ENCODE measurements at places on chromosomes 16 and 17.

DNA sequence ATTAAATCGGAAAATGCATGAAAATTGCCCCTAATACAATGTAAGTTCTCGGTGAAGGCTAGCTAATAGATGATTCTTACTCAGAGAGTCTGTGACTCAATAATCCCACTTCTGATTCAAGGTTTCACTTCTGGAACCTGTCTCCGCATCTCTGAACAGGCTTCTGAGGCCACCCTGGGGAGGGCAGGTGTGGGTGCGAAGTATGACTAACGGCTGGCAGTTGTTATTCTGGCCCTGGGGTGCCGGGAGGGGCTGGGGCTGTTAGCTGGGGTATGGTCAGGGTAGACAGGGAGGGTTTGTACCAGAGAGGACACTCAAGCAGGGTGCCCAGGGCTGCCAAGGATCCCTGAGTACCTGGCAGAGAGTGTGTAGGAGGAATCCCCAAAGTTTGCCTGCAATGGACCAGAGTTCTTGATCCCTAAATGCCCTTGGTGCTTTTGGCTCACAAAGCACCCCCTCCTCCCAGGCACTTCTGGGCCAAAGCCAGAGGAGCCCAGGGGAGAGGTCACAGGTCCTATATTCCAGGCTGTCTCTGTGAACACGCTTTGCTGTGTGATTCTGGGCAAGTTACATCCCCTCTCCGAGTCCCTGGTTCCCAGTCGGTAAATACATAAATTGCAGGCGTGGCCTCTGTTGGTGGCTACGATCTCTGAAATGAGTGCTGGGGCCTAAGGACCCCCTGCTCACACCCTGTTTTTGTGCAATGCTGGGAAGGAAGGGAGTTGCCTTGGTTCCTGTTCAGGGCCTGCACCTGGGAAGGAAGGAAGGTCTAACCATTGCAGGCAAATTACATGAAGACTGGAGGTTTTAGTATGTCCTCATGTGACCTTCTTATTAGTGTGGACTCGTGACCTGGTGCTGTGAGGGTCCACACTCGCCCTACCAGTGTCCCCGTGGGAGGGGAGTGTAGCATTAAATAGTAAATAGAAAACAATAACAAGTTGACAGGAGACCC, 49.9 kb upstream of the CPNE2 start:
- no peaks in the 10 kb centered on the region for H3K27me3 ChIP-seq
- H3K36me3 ChIP-seq = peaks cover 40% of the 10 kb centered on the region
- H3K27ac ChIP-seq = peak overlapping the region; percentile 86
- H3K4me3 ChIP-seq = peak overlapping the region; percentile 40

GRCh38 chr17:4572131-4572530, 11.8 kb upstream of the GGT6 start:
- no peak overlapping the region for H3K27ac ChIP-seq
- no peak for DNase-seq
- H3K27me3 ChIP-seq = no peaks in the 10 kb centered on the region
- H3K36me3 ChIP-seq = no peaks in the 10 kb centered on the region

- H3K36me3 ChIP-seq = no peaks in the 10 kb centered on the region
- H3K4me3 ChIP-seq = no peak overlapping the region
- no peak overlapping the region for H3K27ac ChIP-seq
- no peaks in the 10 kb centered on the region for H3K27me3 ChIP-seq
- H3K4me1 ChIP-seq = peaks cover 24% of the 10 kb centered on the region
These were observed 83.8 kb downstream of the GNAO1 start for GRCh38 chr16:56275076-56275475.

GRCh38 chr17:29110372-29110757, 67.4 kb downstream of the PIPOX start:
- peaks cover 95% of the 10 kb centered on the region for H3K36me3 ChIP-seq
- H3K4me1 ChIP-seq = no peaks in the 10 kb centered on the region
- H3K4me3 ChIP-seq = no peak overlapping the region
- no peak for DNase-seq
- H3K27ac ChIP-seq = no peak overlapping the region

DNA sequence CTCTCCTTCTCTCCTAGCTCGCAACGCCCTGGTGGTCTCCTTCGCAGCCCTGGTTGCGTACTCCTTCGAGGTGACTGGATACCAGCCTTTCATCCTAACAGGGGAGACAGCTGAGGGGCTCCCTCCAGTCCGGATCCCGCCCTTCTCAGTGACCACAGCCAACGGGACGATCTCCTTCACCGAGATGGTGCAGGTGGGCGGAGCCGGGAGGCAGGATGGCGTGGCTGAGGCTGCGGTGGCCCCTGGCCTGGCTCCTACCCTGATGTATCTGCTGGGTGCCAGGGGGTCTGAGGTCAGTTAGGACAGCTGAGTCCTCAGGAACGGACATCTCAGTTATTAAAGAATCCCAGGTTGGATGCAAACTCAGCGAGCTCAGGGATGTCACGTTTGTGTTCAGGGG, 16.7 kb downstream of the SLC26A11 start:
- H3K27me3 ChIP-seq = no peaks in the 10 kb centered on the region
- no peak overlapping the region for H3K4me3 ChIP-seq
- no peak for DNase-seq
- no peak overlapping the region for H3K27ac ChIP-seq

DNA sequence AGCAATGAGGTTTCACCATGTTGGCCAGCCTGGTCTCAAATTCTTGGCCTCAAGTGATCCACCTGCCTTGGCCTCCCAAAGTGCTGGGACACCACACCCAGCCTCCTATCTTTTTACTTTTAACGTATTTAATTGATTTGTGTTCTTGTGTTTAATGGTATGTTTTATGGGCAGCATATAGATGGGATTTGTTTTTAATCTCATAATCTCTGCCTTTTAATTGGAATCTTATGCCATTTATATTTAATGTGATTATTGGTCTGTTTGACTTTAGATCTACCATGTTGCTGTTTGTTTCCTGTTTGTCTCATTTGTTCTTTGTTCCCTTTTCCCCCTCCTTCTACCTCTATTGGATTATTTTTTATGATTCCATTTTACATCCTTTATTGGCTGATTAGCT, 12.2 kb downstream of the SLC26A11 start:
- H3K36me3 ChIP-seq = peaks cover 33% of the 10 kb centered on the region
- no peak for DNase-seq
- no peak overlapping the region for H3K4me3 ChIP-seq
- H3K27me3 ChIP-seq = no peaks in the 10 kb centered on the region
- no peaks in the 10 kb centered on the region for H3K4me1 ChIP-seq
